SIG-M5 (cell line): ENCODE measurements at places on chromosomes 5 and 9.

DNA sequence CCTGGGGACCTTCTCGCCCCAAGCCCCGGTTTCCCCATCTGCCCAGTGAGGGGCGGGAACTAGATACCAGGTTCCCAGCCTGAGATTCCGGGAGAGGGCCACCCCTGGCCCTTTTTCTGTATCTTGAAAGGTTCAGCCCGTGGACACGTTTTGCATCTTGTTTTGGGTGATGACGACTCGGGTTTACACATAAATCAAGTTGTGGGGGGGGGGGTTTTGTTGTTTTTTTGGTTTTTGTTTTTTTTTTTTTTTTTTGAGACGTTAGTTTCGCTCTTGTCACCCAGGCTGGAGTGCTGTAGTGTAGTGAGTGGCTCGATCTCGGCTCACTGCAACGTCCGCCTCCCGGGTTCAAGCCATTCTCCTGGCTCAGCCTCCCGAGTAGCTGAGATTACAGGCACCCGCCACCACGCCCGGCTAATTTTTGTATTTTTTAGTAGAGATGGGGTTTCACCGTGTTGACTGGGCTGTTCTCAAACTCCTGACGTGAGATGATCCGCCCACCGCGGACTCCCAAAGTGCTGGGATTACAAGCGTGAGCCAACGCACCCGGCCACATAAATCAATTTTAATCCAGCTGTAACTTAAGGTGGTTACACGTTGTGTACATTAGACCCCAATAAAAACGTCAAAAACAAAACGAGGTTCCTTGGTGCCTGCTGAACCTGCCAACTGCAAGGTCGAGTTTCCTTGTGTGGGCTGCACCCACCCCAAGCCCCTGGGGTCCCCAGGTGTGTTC lies 1.1 kb upstream of the BRD3 start:
- no peak for DNase-seq

DNA sequence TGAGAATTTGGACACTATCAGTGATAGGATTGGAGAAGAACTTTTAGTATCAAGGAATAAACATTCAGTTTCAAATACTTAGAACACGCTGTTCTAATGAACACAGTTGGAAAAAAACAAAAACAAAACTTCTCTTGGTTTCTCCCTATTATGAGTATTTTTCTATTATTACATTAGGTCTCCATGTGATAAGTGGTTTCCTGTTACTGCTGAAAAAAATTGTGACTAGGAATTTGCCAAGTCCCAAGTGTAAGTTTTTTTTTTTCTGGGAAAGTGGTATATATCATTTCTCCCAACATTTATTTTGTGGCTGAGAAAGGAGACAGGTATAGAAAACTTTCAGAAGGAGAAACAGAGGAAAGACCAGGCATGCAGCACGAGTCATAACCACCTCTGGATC lies 41.1 kb downstream of the PCSK1 start:
- no peak for DNase-seq

- DNase-seq: no peak
Measured at GRCh38 chr9:108377382-108377781, 478.4 kb downstream of the ACTL7B start.

- DNase-seq: no peak
Measured at GRCh38 chr5:6758236-6758635, 45.0 kb downstream of the TENT4A start.

DNA sequence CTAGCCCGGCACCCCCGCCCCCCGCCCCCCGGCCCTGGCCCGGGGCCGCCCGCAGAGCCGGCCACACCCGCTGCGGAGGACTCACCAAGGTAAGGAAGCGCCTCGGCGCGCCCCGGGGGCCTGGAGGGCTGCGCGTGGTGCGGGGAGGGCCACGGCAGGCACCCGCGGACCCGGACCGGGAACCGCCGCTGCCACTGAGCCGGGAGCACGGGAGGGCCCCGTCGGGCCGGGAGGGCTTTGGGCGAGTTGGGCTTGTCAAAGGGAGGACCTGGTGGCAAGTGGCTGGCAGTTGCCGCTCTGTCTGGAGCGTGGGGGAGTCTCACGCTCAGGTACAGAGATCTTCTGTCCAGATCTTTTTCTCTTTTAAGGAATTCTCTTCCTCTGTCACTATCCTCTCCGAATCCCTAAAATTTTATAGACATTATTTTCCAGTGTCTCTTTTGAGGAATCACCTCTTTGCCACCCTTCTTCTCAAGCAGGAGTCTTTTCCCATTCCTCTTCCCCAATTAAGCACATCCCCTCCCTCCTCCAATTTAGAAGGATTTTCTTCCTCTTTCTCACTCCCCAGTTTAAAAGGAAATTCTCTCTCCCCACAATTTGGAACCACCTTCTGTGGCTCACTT lies 11.3 kb upstream of the LHX2 start:
- no peak for DNase-seq

GRCh38 chr5:123813264-123813663 lies 301.3 kb downstream of the CSNK1G3 start:
- DNase-seq: no peak

DNA sequence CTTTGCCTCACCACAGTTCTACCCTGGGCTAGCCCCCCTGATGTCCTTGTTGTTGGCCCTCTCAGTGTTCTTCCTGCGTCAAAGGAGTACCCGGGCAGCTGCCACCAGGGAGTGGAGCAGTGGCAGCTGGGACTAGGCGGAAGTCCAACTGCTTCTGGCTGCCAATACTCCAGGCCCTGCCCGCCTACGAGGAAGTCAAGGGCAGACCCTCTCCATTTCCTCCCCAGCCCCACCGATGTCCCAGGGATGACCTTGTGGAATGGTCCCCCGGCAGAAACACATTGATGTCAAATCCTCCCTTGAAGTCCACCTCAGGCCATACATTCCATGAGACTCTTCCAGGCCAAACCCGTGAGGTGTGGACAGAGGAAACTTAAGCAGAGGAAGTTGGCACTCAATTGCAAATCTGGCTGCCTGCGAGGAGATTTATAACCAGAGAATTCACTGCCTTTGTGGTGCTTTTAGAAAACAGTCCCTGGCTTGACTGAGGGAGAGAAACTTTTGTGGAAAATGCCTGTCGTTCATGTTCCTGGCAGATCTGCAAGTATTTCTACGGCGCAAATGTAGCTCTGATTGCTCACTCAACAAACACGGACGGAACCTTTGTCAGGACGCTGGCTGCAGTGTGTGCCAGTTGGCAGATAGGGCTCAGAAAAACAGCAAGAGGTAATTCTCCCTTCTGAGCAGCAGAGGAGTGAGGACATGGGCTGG lies 339.7 kb downstream of the RAB3C start:
- no peak for DNase-seq

DNA sequence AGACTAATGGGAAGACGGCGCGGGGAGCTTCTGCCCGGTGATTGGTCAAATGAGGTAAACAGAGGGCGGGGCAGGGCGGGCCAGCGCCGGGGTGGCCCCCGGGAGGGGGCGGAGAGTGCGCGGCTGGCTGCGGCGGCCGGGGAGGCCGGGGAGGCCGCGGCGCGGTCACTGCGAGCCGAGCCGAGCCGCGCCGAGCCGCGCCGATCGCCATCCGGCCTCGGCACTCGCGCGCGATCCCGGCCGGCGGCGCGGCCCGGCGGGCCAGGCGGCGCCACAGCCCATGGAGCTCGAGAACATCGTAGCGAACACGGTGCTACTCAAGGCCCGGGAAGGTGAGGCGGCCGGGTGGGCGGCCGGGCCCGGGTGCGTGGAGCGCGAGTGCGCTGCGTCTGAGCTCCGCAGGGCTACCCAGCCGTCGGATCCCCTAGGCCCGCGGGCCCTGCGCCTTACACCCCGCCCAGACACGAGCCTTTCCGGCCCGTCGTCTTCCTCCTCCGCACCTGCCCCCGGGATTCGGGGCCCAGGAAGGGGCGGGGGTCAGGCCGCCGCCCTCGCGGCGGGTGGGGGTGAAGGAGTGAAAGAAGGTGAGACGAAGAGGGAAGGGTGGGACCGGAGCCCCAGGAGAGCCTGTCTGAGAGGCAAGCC lies at the start of gene GRK6:
Gene GRK6 (plus strand): TSS at position 111 of the 645 bp plus-strand sequence. CDS start 170 bp downstream, at position 281.
- DNase-seq: no peak

GRCh38 chr5:176995896-176996767 lies 10.4 kb downstream of the UIMC1 start:
- DNase-seq: no peak

- DNase-seq: no peak
Measured at GRCh38 chr5:134103397-134103796, 11.1 kb upstream of the TCF7 start.

DNA sequence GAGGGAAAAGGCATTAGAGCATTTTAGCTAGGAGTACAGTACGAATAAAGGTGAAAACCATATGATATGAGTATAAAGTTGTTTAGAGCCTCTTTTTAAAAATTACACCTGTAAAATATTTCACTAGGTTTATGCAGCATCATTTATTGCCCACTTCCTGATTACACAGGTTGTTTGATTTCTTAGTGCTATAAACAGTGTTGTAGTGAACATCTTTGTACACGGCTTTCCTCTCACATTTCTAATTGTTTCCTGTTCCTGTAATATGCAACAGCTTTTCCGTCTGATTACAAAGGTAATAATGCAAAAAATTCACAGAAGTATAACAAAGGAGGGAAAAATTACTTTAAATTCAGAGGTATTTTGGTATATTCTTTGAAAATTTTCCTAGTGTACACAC lies 13.0 kb downstream of the STOM start:
- no peak for DNase-seq

DNA sequence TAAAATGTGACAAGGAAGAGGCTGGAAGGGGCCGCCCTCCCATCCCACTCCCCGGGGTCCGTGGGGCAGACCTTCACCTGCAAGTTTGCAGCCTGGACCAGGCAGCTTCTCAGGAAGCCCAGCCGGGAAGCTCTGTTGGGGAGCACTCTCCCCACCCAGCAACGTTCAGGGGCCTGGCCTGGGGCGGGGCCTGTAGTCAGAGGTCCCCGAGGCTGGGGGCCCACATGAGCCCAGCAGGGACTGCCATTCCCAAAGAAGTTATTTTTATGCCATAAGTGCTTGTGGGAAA lies 32.7 kb upstream of the NOTCH1 start:
- no peak for DNase-seq

DNA sequence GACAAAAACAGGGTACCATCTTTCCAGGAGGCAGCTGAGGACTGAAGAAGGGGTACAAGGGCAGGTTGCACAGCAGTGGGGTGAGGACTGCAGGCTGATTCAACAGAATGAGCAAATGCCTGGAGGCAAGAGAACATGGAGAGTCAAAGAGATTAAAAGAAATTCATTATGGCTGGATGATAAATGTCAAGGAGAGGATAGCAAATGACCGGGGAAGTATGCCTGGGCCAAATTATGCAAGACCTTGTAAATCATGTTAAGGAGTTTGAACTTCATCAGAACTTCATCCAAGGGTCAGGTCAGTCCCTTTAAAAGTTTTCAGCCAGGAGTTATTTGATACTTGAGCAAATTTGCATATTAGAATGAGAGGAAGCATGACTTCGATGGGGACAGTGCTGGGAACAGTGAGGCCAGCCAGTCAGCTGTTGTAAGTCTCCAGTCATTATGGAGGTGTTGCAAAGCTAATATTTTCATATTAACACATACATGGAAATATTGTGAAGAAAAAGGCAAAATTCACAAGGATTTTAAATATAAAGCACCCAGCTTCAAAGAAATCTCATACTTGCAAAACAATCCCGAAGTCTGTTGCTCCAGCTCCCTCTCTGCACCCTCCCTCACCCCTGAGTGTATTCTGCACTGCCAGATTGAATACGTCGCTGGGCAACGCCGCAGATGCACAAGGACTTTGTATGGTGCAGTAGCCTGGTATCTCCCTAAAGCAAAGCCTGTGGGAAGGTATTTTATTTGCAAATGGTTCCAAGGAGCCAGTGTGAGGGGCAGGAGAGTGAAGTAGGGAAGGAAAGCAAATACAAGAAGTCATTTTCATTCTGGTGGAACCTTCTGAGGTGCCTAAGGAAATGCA lies 509.8 kb upstream of the TLE4 start:
- no peak for DNase-seq

DNA sequence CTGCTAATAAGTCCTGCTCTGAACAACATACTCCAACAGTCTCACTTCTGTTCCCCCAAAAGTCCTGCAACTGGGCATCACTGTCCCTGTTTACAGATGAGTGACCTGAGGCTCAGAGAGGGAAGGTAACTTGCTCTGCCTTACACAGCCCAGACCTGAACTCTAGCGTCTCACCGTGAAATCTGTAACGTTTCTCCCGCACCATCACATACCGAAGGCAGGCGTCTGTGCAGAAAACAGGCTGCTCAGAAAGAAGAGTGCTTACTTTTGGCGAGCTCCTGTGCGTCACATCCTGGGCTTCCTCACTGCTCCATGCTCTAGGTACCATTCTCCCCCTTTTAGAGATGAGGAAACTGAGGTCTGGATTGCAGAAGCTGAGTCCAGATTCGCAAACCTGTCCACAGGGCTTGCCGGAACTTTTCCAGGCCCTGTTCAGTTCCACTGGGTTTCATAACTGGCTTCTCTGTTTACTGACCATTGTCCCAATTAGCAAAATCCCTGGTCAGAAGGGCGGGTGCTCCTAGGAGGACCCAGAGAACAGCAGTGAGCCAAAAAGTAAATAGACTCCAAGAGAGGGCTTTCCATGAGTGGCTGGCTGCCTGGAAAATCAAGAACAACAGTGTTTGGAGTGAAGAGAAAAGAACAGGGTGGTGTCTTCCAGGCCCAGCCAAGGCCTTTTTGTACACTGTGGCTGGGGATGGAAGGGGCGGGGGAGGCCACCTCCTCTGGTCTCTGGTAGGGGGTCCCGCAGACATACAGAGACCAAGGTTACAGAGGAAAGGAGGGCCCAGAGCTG lies 27.1 kb downstream of the GSN start:
- DNase-seq: no peak

GRCh38 chr5:95375591-95375990 lies 15.6 kb upstream of the FAM81B start:
- no peak for DNase-seq

DNA sequence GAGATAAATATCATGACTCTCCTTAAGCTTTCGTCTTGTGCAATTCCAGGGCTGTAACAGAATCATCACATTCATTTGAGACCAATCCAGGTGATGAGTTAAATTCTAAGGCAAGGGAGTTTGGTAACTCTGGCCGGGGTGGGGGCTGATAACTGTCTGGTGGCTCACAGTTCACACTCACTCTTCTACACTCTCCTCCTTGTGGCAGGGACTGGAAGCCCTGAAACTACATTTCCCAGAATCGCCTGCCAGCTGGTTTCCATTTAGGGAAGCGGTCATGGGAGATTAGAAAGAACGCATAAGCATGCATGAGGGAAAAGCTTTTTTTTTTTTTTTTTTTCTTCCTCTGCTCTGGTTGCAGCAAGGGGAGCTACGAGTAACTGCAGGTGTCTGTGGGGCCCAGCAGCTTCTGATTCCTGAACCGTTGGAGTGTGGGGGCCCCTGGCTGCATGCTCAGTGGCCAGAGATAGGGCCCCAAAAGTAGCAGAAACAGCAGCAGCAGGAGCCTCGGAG lies 154.8 kb upstream of the TBC1D2 start:
- no peak for DNase-seq

DNA sequence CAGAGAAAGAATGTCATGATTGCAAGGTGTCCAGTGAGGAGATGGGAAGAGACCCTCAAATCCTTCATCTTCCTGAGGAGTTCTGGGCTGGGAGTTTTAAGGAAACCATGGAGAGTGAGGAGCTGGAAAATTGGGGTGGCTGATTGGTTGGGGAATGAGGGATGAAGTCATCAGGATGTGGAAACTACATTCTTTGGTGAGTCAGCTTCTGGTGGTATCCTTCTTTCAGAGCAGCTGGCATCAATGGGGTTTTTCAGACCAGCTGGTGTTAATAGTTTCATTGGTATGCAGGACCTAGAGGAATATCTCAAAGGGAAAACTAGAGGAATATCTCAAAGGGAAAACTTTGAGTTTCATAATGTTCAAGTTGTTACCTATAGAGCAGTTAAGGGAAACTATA lies 45.2 kb downstream of the RNF180 start:
- no peak for DNase-seq

GRCh38 chr5:64659289-64659688 lies 31.0 kb upstream of the SHISAL2B start:
- no peak for DNase-seq

GRCh38 chr5:142727735-142728047 lies 41.8 kb upstream of the FGF1 start:
- DNase-seq: no peak
